Activated CD8-positive, alpha-beta memory T cell treated with anti-CD3 and anti-CD28 coated beads, Interleukin-2, amount 10 ng/mL, durations not matched to agents 7 days and 5 days (primary cell): ENCODE measurements at places on chromosomes 2 and 18. TPM values are rescaled to one million over a fixed set of nuclear protein-coding genes. Genes with fewer than 3 reads are reported as not detected.

- DNase-seq: no peak
These were observed 16.0 kb upstream of the SKA1 start for GRCh38 chr18:50358844-50359243.

DNA sequence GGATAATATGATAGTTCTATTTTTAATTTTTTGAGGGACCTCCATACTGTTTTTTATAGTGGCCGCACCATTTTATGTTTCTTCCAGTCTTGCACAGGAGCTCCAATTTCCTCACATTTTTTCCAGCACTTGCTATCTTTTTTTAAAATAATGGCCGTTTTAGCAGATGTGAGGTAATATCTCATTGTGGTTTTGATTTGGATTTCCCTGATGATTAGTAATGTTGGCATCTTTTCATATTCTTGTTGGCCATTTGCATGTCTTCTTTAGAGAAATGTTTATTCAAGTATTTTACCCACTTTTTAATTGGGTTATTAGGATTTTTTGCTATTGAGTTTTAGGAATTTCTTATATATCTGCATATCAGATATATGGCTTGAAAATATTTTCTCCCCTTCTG, 29.9 kb upstream of the NAPG start:
- DNase-seq: no peak

GRCh38 chr2:39664888-39665591, 677 bp upstream of the TMEM178A start:
- no peak for DNase-seq

GRCh38 chr2:101676674-101677073, 20.8 kb upstream of the MAP4K4 start:
- DNase-seq: no peak

DNA sequence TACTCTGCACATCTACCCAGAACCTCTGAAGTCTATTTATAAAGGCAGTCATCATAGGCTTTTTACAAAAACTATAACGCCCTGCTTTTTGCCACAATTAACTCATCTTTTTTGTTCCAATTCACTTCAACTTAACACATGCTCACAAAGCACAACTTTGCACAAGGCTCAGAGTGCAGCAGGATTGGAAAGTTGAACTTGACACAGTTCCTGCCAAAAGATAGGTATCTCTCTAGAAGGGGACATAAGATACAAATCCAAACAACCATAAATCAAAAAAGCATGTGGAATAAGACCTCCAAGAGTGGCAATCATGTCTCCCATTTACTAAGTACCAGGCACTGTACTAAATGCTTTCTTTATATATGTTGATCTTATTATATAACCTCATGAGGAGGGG, 36.2 kb downstream of the RPL37A start:
- no peak for DNase-seq

- DNase-seq: no peak
These were observed 35.1 kb upstream of the VPS54 start for GRCh38 chr2:64054161-64054915.

The DNAJC5G gene
- total RNA-seq: not detected

- DNase-seq: no peak
These were observed 13.4 kb downstream of the IL18RAP start for GRCh38 chr2:102436323-102436722.

GRCh38 chr2:226215902-226216503, 583.6 kb downstream of the IRS1 start:
- peak; percentile 58 for DNase-seq

DNA sequence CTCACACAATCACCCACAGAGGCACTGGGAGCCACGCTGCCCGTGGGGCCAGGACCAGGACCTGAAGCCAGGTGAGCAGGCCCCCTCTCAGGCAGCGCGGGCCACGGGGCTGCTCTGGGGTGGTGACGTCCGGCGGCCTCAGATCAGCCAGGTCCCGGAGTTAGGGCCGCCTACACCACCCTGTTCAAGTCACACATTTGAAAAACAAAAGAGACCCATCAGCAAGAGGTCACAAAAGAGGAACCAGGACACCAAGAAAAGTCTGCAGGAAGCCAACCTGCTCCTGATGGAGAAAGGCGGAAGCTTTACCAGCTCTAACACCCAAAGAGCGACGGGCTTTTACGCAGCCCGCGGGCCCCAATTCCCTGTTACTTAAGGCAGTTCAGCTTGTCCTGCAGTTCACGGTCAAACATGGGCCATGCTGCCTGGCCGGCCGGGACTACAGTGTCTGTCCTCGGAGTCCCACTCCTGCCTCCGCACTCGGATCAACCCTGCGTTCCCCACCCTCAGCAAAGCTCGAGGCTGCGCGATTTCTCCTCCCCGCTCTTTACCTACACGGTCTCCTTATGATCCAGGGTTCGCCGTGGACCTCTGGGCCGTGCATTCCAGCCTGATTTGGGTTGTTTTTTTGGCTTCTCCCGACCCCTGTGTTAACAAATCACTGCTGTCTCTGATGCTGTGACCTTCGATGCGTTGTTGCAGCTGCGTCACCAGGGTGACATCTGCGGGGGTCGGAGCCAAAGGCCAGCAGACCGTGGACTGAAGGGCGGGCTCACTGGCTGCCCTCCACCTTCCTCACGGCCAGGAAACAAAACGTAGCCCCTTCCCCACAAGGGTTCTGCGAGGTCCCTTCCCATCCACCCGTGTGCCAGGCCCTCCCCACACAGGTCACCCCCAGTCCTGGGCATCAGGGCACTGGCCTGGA, 31.0 kb downstream of the SNORC start:
- DNase-seq: no peak

DNA sequence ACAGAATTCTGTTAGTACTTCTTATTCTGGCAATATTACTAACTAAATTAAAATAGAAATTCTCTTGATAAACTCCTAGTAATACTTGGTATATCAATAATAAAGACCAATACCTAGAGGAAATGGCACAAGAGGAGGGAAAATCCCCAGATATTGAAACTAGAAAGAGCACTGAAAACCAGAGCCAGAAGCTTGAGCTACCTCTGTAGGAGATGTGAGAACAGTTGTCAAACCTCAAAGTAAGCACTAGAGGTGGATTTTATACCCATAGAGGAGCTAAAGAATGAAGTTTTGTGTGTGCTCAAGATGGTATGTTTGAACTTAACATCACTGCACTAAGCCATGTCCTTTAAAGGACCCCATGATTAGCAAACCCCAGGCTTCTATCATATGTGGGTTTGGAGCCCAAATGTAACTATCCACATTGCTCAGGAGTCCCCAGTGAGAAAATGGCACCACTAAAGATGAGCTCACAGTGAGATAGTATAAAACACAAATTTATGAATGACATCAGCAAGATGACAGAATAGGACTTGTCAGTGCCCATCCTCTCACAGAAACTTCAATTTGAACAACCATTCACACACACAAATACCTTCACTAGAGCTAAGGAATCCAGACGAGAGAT, 122.1 kb downstream of the PKP4 start:
- DNase-seq: no peak

- no peak for DNase-seq
These were observed 27.4 kb upstream of the MTIF2 start for GRCh38 chr2:55296393-55296792.

The FRZB gene
- not detected for total RNA-seq

The FZD7 gene
- 0.18 TPM for total RNA-seq

DNA sequence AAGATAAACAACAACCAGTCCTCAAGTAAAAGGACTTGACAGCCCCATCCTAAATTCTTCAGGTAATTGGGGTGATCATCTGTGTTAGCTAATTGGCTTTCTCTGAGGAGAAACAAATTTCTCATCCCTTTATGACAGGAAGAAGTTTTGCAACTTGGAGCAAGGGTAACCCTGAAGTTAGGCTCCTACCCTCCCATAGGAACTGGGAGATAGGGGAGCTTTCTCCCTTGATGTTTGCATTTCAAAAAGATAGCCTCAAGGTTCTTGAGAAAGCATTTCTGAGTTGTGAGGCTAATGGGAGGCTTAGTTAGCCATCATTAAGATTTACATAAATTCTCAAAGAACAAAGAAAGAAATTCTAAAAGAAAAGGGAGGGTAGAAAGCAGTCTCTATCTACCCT, 95.4 kb downstream of the MAP2 start:
- no peak for DNase-seq

- DNase-seq: peak; percentile 56
These were observed 638 bp downstream of the ST3GAL5 start for GRCh38 chr2:85888020-85888683.

GRCh38 chr18:44828080-44828479, 147.4 kb downstream of the SETBP1 start:
- DNase-seq: no peak

GRCh38 chr18:377088-377487, 109.2 kb upstream of the THOC1 start:
- DNase-seq: no peak

The MTCL1 gene
- total RNA-seq: 0.59 TPM

- no peak for DNase-seq
These were observed 106.9 kb downstream of the CDK15 start for GRCh38 chr2:201913201-201913600.

The MYOM1 gene
- total RNA-seq: 1.6 TPM

DNA sequence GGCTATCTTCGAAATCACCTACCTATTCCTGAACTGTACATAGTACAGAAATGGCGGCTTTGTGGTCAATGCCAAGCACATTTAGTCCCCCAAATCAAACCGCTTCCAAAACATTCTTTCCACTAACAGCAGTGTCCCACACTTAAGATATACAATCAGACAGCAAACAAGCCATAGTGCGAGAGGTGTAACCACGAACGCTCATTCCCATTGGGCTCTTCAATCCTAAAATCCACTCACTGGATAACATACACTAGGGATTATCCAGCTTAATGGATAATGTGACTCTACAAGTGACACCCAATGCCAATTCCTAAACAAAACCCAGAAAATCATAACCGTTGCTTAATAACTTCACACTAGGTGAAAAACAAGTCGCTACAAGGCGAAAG, 2.0 kb downstream of the XPO1 start:
- DNase-seq: peak; percentile 49

The RBM44 gene
- total RNA-seq: 0.42 TPM

DNA sequence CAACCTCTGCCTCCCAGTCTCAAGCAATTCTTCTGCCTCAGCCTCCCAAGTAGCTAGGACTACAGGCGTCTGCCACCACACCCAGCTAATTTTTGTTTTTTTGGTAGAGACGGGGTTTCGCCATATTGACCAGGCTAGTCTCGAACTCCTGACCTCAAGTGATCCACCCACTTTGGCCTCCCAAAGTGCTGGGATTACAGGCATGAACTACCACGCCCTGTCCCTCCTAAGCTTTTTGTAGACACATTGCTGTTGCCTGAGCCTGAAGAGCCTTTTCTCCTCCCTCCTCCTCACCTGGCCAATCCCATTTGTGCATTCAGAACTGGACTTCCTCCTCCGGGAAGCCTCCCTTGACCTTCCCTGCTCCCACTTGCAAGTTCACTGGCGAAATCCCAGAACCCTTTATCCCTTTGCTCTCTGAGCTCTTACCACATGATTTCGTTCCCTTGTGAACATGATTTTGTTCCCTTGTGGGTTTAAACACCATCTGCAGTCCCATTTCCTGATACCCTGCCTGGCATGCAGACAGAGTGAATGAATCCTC, 2.6 kb downstream of the C2orf72 start:
- DNase-seq: no peak

The CCDC141 gene
- total RNA-seq: 8.8 TPM

- no peak for DNase-seq
These were observed 18.4 kb downstream of the HDAC4 start for GRCh38 chr2:239382384-239382880.

- no peak for DNase-seq
These were observed 307.3 kb upstream of the CNTNAP5 start for GRCh38 chr2:123717636-123718334.

GRCh38 chr2:2735041-2735440, 404.0 kb upstream of the MYT1L start:
- no peak for DNase-seq

GRCh38 chr2:239912171-239912937, 112.8 kb downstream of the NDUFA10 start:
- DNase-seq: no peak

The UGT1A6 gene
- not detected for total RNA-seq

The ATRAID gene
- total RNA-seq: 78.6 TPM

GRCh38 chr2:5742126-5742525, 49.9 kb downstream of the SOX11 start:
- no peak for DNase-seq
